ENCODE measurements at places on chromosomes 2 and 18.
A peak's percentile ranks its signal among the peaks of the same experiment; 100 is the strongest.

DNA sequence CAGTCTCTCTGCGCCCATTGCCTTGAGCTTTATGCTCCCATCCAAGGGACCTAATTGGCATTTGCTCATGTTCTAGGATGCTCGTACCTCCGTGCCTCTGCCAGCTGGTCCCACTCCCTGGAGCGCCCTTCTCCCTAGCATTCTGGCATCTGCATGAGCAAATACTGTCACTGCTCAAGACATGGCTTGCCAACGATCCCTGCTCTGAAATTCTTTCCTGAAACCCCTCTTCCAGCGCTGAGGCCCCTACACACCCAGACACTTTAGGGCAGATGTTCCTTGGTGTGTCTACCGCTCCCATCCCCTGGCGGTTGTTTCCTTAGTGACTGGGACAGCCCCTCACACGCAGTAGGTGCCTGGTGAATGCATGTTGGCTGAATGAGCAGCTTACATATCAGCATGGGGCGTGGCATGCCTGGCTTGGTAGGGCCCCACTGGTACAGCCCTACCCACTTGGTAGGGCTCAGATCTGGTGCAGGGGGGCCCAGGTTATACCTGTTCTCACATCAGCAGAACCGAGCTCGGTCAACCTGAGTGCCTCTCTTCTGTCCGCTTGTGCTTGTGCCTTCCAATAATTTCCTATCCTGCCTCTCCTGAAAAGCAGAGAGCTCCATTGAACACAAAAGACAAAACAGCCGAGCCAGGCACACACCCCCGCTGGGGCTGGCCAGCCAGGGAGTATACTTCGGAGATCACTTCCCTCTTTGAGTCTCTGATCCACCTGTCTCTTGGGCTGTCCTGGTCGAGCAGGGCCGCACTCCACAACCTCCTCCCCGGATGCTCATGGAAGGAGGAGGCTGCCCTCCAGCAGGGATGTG lies 59.2 kb downstream of the INHBB start:
- no peak for DNase-seq

DNA sequence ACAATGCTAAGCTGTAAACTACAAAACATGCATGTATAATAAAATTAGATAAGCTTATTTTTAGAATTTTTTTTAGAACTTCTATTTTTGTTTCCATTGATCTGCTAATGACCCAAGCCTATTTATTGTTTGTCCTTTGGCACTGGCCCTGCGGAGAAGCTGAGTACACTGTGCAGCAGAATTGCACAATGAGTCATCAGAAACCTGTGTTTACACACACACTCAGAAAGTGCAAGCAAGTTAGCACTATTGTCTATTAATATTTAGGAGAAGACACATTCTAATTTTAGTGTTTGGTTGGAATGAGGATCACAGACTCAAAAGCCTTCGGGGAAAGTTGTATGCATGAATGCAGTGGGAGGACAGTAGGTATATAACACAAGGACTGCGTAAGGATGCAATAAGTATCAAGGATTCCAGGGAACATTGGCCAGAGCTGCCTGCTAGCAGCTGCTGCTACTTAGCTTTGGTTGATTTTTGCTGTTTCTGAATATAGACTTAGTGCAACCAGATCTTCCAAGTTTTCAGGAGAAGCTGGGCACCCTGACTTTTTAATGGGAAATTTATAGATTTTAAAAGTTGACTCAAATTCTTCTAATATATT lies 128.2 kb downstream of the KCNH7 start:
- no peak for DNase-seq

DNA sequence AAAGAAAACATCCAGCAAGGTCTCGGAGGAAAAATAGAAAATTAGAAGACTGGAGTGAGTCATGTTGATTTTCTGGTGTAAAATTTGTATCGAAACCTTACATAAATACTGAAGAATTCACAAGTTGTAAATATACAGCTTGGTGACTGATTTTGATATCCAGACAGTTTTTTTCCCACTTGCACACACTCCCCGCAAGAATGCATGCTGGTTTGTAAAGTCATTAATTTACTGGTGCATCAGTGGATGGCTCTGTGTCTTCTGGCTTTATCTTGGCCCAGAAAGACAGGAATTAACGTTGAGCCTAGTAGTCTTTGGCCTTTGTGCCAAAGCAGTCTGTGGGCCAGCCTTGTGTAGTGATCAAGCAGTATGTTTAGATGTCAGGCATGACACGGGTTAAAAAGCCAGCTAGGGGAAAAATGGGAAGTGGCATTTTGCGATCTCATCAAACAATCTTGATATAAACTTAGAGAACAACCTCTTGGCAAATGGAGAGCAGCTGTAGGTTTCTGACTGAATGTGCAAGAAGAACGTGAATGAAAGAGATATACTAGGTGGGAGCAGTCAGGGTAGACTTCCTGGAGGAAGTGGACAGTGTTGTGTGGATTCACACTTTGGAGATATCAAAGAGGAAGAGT lies 22.7 kb upstream of the CASP8 start:
- no peak for DNase-seq

- no peak for DNase-seq
These were observed 4.9 kb downstream of the SMAD7 start for GRCh38 chr18:48945953-48946217.

GRCh38 chr2:111709321-111709720 lies 174.7 kb downstream of the ANAPC1 start:
- DNase-seq = no peak

DNA sequence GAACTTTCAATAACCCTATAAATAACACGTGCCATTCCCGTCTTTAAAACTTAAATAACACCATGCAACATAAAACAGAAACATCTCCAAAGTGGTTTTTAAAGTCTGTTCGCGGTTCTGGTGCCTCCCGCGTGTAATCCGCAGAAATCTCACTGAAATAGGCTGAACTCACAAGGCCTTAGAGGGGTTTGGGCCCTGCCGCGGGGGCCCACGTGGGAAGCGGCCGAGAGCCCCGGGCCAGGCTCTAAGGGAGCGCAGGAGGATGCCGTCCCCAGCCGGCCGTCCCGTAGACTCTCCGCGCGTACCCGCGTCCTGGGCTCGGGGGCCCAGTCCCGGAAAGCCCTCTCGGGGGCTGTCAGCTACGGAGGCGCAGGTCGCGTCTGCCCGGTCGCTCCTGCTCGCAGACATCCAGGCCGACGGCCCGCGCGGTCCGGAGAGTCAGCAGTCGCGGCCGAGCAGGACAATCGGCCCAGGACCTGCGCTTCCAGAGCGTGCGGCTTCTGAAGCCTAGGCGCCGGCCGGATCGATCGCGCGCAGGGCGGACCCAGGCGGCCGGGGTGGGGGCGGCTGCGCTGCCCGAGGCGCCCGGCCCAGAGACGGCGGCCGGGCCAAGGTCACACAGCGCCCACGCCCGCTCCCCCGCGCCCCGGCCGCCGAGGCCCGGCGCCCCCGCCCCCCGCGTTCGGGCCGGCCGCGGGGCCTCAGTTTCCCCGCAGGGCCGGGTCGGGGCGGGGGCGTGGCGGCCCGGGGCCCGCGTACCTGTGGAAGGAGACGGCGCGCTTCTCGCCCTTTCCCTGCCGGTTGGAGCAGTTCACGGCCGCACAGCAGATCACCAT lies 558 bp downstream of the THAP4 start:
- no peak for DNase-seq

- no peak for DNase-seq
These were observed 39.6 kb upstream of the BOD1L2 start for GRCh38 chr18:57107140-57107832.

DNA sequence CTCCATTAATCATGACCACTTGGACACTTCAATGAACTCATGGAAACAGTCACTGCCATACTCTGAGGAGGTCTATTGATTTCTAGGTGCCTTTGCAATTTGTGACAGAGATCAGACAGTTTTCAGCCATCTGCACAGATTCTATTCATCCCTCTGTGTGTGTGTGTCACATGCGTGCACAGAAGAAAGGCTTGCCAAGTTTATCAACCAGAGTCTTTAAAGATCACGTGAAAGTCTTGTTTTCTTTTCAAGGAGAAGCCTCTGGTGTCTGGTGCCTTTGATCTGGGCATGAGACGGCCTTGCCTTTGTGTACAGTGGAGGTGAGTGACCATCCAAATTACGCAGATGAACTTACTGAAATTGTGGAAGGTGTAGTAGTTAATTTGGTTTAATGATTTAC lies 164.2 kb downstream of the VAPA start:
- no peak for DNase-seq

- DNase-seq = peak; percentile 83
These were observed 55.1 kb upstream of the MAP4K3 start for GRCh38 chr2:39492095-39492590.

DNA sequence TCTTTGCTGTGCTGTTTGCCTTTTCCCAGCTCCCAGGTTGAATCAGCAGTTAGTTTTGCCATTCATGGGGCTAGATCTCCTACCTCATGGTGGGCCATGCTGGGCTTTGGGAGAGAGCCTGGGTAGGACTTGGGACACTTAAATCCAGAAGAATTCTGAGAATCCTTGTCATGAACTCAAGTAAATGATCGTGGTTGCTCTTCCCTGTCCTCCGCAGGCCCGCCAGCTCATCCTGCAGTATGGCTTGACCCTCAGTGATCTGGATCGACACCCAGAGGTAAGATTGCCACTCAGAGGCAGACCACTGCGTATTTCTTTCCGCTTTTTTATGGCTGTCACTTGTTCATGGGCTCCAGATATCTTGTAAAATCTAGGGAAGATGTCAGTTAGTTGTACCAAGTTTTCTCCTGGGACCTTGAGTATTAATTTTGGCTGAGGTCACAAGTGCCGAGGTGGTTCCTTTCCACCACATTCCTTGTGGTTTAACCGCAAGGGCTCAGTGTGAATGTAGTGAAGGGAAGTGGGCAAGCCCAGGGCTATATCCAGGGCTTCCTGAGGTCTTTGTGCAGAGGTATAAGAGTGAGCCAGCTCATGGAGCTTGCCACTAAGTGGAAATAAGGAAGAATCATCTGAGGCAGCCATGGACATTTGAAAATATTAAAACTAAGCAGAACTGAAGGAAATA lies 37.7 kb downstream of the RPIA start:
- peak; percentile 6 for DNase-seq

GRCh38 chr2:3696545-3696944 lies 6.8 kb upstream of the DCDC2C start:
- no peak for DNase-seq

GRCh38 chr2:27461118-27461517 lies 18.9 kb downstream of the KRTCAP3 start:
- no peak for DNase-seq

- DNase-seq = no peak
These were observed 190.1 kb downstream of the PTPRM start for GRCh38 chr18:7757175-7757574.

- no peak for DNase-seq
These were observed 203.7 kb downstream of the ICOS start for GRCh38 chr2:204140246-204140645.

- no peak for DNase-seq
These were observed 1427.7 kb upstream of the CELF4 start for GRCh38 chr18:38993342-38993741.

GRCh38 chr2:17765398-17765797 lies 11.5 kb downstream of the GEN1 start:
- no peak for DNase-seq

DNA sequence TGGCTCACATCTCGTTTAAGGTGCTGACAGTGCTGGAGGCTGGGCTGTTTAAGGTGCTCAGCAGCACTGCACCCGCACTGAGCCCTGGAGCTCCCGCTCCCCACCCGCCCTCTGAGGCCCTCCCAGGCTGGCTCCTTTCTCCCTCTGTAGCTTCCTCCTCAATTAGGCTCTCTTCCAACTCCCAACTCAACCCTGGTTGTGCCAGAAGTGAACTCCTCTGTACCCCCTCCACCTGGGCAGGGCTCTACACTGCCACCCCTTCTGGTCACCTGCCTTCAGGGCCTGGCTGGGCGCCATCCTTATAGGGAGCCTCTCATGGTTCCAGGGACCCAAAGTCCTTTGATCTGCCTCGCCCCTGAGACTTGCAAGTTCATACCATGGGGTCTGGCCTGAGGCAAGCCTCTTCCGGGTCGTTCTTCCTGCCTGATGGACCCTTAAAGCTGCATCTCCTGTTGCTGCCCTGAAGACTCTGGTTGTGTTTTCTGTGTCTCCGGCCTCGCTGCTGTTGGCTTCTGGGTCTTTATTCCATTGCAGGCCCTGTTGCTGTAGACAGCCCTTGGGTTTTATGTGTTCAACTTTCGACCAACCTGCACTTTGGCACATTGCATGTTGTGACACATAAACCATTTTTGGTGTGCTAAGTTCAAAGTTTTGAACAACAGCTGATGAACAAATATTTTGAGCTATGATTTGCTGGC lies 199.6 kb downstream of the LDLRAD4 start:
- no peak for DNase-seq

DNA sequence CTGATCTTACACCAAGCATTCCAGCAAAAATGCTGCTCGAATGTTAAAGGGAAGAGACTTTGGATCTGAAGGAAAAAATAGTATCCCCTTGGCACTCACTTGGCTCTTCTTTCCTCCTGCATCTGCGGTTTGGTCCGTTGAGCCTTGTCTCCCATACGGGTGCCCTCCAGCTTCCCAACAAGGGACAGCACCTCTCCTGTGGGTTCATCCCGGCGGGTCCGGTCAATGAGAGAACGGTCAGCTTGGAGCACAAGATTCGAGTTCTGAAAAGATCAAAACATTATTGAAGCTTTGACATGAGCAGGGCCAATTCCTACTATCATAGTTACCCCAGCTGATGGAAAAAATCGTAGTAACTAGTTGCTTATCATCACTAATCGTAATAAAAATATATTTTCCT lies 740 bp downstream of the SNRNP200 start:
- DNase-seq = no peak

DNA sequence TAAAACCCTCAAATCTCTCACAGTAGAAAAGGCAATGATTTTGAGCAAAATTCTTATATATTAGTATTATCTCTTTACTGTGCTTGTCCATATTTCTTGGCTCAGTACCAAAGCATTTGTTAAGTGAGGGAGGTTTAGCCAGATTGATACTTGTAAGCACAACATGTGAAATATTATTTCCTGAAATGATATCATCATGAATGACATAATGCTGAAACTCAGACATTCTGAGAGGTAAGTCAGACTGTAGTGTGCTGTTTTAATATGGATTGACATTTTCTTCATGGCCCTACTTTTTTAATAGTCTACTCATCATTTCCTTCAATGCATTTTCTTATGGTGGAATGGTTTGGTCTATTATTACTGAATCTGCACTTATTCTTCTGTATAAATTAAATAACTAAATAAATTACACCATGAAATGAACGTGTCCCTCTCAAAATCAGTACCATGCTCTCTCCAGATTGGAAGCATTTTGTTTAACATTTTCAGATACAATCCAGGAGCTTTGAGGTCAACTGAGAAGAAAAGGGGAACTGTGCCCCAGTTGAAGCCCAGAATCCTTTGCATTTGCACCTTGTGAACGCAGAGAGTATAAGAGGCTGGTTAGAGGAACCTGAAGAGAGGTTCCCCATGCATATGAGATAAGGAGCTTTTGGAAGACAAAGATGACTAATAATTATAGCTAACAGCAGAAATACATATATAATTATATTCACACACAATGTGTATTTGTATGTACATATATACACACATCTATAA lies 50.1 kb upstream of the CRACDL start:
- no peak for DNase-seq

All from BJ (cell line).